Activated naive CD4-positive, alpha-beta T cell treated with anti-CD3 and anti-CD28 coated beads, Interleukin-2, amount 50 U/mL, for 72 hours (primary cell): ENCODE measurements at places on chromosomes 12 and 14. TPM values are rescaled to one million over a fixed set of nuclear protein-coding genes. Genes with fewer than 3 reads are reported as not detected.
A peak's percentile ranks its signal among the peaks of the same experiment; 100 is the strongest.

DNA sequence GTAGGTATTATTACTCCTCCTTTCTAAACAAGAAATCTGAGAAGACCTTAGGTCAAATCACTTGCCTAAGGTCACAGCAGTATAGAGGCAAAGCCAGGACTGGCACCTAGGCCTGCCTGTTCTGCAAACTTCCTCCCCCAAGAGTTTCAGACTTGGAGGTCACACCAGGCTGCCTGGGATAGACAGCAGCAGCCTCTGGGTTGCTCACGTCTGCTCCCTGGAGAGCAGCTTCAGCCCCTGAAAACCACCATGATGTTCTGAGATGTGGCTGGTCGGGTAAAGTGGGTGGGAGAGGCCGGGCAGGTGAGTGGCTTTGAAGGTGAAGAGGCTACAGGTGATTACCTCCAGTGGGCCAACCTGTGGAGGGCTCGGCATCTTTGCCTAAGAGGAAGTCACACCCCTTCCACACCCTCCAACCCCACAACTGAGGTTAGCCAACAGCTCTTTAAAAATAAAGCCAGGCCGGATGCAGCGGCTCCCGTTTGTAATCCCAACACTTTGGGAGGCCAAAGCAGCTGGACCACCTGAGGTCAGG, 37.0 kb upstream of the PNMA1 start:
- DNase-seq: no peak

DNA sequence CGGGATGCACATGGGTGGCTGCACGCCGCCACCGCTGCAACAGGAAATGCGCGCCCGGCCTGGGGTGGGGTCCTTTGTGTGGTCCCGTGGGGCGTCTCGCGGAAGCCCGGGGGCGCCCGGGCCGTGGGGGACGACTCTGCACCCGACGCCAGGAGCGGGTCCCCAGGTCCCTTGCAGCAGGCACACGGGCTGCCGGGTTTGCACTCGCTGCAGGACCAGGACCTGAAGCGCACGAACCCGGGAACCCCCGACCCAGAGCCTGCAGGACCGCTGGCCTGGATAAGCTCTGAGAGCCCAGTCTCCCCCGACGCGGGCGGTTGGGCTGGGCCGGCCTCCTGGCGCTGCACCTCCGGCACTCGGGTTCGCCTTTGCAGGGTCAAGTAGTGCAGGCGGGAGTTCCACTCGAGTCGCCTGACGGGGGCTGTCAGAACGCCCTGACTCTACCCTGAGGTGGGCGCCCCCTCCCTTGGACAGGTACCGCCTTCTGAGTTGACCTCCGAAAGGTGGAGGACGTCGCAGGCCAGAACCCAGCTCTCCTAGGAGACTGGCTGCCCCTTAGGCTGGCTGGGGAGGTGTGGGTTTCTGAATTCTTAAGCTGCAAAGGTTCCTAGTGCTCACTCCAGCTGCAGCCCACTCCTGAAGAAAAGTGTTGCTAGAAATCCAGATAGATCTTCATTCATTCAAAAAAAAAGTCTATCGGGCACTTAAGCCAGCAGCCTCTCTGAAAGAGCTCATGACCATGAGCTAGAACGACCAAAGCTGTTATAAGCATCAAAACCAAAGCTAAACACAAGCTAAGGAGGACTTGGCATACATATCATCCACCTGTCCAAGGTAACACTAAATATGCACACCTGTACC, 68.0 kb downstream of the RNF34 start:
- no peak for DNase-seq

- DNase-seq: no peak
Measured at GRCh38 chr14:32018391-32019092, 58.6 kb upstream of the ARHGAP5 start.

GRCh38 chr12:67042697-67043131, 226.4 kb upstream of the CAND1 start:
- DNase-seq: no peak

GRCh38 chr14:74237441-74237840, 1.8 kb upstream of the VSX2 start:
- DNase-seq: no peak

GRCh38 chr12:1836854-1837421, 16.6 kb downstream of the LRTM2 start:
- no peak for DNase-seq

- no peak for DNase-seq
Measured at GRCh38 chr14:81839056-81839455, 305.4 kb upstream of the SEL1L start.

- DNase-seq: no peak
Measured at GRCh38 chr14:100988011-100988410, 84.5 kb upstream of the RTL1 start.

DNA sequence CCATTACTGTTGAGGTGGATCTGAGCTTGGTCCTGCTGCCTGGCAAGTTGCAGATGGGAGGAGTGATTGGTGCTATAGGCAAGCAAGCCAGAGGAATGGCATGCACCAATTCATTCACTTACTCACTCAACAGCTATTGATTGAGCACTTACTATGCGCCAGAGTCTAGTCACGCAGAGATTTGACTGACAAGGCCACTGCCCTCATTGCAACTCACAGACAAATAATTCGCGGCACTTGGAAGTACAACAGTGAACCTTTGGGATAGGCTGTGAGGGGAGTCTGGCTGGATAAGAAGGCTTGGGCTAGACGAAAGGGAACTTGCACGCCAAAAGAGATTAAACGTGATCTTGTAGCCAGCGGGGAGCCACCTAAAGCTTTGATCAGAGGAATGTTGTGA, 96.2 kb downstream of the NEDD1 start:
- DNase-seq: no peak

DNA sequence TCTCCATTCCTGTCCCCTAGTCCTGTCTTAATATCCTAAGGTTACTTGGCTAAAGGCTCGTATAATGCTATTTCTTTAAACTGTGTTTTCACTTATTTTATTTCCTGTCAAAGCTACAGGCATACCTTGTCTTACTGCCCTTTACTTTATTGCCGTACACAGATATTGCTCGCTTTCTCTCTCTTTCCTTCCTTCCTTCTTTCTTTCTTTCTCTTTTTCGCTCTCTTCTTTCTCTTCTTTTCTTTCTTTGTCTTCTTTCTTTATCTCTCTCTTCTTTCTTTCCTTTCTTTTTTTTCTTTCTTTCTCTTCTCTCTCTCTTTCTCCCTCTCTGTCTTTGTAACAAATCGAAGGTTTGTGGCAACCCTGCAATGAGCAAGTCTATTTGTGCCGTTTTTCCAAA, 123.9 kb upstream of the ARHGAP5 start:
- DNase-seq: no peak

- no peak for DNase-seq
Measured at GRCh38 chr12:109169686-109170085, 53.3 kb downstream of the ACACB start.

DNA sequence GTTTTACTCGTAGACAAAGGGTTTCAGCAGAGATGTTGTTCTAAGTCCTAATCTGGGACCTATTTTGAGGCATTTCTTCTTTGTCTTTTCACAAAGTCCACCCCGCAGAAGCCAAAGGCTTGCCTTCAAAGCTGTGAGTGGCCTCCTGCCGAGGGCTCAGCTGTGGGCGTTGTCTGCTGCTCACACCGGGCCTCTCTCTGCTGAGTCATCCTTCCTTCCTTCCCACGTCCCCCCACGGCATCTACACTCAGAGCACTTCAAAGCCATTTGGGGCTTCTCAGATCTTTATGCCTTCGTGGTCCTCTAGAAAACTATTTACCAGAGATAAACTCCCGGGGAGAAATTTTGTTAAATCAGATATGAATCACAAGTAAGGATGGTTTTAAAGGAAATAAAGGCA, 115.9 kb upstream of the TMPO start:
- DNase-seq: peak; percentile 53

DNA sequence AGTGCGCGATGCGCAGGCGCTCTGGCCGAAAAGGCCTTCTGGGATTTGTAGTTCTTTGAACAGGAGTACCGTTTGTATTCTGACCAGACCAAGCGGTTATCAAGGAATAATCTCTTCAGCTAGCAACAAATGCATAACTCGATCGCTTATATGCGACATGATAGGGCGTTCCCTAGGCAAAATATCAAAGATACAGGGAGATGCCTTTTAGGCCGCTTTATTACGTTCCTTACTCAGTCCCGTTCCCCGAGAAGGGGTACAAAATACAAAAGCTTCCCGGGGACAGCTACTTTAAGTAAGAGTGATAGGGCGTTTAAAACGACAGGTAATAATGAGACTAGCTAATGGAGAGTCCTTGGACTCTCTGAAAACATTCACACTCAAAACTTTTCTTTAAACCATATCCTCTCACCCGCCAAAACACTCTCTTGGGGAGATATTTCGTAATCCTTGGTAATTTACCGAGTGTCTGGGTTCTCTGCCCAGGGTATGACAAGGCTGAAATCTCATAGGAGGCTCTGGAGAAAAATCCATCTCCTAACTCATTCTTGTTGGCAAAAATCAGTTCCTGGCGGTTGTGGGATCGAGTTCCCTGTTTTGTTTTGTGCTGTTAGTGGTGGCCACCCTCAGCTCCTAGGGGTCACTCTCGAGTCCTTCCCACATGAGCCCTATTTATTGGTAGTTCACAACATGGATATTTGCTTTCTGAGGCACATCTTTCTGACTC, 412 bp upstream of the SNW1 start:
- no peak for DNase-seq

DNA sequence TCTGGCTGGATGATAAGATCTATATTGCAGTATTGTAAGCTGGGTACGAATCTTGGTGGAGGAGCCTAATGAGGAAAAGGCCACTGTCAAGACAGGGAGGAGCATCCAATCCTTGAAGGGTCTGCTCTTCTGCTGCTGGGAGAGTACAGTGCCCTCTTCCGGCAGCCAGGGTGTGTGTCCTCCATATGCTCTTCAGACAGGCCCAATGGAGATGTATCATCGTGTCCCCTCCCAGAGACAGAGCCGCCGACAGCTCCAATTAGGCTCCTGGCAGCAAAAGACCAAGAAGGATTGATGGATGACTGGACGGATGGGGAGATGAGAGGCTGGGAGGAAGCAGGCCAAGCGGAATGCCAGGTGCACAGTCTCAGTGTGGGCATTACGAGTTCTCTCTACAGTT, 51.6 kb upstream of the PIWIL1 start:
- DNase-seq: no peak

- no peak for DNase-seq
Measured at GRCh38 chr14:104678346-104678745, 11.1 kb upstream of the INF2 start.

DNA sequence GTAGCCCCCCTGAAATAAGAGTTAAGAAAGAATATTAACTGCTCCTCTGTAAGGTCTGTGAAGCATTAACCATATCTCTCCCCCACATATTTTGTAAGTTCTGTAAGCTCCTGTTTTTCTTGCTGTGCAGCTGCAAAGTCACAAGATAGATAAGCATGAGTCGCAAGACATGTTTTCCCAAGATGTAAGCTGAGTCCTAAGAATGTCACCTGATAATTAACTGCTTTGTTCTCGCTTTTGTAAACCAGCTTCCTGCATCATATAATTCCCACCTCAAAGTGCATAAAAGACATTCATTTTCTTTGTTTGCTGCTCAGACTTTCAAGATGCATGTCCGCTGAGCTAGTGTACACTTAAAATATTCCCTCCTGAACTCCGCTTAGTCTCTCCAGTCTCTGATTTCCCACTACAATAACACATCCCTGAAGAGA, 27.0 kb upstream of the PHC1 start:
- no peak for DNase-seq

GRCh38 chr12:34357791-34358190, 335.5 kb downstream of the ALG10 start:
- DNase-seq: no peak

GRCh38 chr14:104151566-104152245, 13.3 kb downstream of the KIF26A start:
- DNase-seq: no peak

DNA sequence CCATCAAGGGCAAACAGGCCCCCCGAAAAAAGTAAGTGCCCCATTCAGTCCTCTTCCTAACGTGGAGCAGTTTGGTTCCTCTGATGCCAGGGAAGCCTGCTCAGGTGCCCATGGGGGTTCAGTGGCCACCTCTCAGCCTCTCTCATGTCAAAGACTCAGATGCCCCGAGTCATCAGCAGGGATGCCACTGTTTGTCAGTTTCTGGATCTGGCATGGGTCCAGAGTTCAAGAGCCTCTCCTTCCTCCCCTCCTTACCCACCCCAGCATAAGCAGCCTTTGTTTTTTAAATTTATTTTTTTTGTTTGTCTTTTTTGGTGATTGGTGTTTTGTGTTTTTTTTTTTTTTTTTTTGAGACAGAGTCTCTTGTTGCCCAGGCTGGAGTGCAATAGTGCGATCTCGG, 11.3 kb downstream of the KMT5A start:
- no peak for DNase-seq

- no peak for DNase-seq
Measured at GRCh38 chr12:76633415-76633814, 73.8 kb upstream of the OSBPL8 start.

GRCh38 chr12:56632701-56633467, 2.8 kb upstream of the BAZ2A start:
- no peak for DNase-seq

DNA sequence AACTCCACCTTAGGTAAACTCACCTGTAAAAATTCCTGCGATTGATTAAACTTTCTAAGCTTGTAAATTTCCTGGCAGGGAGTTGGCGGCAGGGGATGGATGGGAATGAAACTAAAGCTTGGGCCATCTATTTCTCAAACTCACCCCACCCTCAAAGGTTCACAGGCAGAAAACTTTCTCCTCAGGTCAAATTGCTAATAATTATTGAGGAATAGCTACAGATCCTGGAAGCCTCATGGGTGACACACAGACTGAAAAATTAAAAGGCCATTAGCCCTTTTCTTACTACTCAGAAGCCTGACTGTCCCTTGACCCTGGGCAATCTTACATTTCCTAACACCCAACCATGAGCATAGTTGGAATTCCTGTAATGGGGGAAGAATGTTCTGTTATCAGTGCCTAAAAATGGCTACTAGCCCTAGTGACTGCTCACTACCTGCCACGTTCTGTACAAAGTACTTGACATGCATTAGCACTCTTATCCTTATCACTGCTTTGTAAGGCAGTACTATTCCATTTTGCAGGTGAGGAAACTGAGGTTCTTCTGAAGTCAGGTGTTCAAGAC, 12.4 kb upstream of the SYNDIG1L start:
- no peak for DNase-seq

GRCh38 chr14:104355101-104356019, 217.0 kb downstream of the KIF26A start:
- DNase-seq: no peak

DNA sequence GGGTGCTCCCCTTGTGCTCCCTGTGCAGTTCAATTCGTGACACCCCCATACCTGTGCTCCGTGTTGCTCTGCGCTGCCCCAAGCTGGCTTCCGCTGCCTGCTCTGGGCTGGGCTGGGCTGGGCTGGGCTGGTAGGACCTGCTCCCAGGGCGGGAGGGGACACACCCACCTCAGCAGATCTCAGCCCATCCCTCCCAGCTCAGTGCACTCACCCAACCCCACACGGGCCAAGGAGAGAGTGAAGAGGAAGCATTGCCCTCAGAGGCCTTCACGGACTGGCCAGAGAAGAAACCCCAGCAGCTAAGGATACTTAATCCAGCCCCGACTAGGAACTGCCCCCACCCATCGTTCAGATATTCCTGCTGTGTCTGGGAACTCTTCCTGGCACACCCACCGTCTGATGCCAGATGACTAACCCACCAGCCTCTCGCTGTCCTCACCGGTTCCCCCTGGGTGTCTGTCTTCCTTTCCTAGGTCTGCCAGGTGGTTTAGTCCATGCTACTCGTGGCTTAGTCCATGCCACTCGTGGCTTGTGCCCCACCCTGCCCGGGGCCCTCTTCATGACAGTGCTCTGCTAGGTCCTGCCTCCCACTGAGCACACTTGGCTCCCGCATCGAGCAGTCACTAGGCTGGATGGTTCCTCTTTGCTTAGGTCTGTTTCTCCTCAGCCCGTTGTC, at the start of gene LPAR5:
TSS of gene LPAR5 (minus strand) at position 104 of the 676 bp plus-strand sequence. CDS start 14,711 bp downstream, outside the sequence.
- DNase-seq: no peak

LRRC10 gene
- total RNA-seq: not detected

POLR3B gene
- 3.6 TPM for total RNA-seq

NKX2-1 gene
- not detected for total RNA-seq

MYO1A gene
- total RNA-seq: 3.3 TPM

TAS2R13 gene
- 0.23 TPM for total RNA-seq

NOVA1 gene
- total RNA-seq: 1.5 TPM
